ENCODE measurements at places on chromosomes 5 and 9.
A peak's percentile ranks its signal among the peaks of the same experiment; 100 is the strongest.

DNA sequence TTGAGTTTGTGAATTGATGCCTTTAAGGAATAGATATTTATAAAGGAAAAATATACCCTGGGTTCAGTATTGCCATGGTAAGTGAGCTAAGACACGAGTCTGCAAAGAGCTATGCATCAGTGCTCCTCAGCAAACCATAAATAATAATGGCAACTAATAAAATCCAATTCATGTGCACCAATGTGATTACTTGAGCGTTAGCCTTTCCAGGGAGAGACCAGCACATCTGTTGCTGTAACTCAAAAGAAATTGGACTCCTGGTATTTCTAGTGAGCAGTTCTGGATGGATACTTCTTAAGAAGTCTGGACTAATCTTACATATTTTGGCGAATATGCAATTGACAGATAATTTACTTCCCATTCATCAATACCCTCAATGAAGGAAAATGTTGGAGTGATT lies 373.3 kb downstream of the ARHGEF28 start:
- no peak for DNase-seq

DNA sequence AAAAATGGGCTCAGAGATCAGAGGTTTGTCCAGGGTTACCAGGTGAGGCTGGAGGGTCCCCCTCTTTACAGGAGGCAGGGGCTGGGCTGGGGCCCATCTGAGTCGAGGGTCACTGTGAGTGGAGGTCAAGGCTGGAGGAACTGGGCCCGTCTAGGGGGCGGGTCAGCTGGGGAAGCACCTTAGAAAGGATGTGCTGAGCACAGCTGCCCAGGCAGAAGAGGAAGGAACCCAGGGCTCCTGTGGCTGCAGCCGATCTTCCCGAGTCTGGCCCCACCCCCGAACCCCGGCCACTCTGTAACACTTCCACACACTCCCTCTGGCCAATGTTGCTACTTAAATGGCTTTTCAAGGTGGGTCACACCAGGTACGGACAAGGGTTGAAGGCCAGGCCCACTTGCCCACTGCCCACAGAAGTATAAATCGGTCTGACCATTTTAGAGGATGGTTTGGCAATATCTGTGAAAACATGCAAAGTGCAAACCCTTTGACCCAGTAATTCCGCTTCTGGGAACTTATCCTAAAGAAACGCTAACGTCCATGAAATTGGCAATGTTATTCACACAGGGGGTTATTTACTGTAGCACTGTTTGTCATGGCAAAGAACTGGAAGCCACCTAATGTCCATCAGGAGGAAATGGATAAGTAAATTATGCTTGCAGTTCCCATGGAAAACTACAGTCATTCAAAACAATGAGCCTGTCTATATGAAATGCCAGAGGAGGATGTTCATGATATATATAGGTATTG lies 30.5 kb upstream of the EEIG1 start:
- DNase-seq, result no peak

DNA sequence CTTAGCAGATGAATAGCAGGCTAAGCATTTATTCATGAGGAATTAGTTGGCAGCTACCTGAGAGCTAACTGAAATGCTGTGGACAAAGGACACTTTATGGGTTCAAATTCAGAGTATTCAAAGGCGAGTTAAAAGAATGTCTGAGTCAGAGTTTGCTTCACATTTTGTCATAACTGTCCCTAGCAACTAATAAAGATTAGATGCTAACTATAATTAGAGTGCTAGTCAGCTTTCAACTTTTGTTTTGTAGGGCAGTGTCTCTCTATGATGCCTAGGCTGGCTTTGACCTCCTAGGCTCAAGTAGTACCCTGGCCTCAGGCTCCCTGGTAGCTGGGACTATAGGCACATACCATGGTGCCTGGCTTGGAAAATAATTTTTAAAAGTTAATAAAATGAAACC lies 4.6 kb downstream of the SMC5 start:
- DNase-seq, result no peak

- no peak for DNase-seq
Observed at GRCh38 chr5:142506756-142507155, 179.1 kb downstream of the FGF1 start.

DNA sequence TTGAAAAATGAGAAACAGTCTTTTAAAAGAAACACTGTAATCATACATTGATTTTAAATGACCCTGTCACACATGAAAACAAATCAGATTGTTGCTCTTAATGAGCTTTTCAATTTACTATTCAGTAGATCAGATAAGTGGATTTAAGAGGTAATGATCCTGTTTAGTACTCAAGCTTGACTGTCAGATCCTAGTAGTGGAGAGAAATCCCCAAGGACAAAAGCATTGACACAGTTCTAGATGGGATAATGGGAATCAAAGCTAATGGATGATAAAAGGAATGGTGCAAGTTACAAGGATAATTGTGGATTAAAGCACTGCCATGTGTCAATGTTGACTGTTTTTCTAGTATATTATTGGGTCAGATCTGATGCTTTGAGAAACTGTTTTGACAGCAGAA lies 142.3 kb upstream of the TLX3 start:
- no peak for DNase-seq

GRCh38 chr9:128150594-128151308 lies 1.5 kb downstream of the LCN2 start:
- no peak for DNase-seq

- no peak for DNase-seq
Observed at GRCh38 chr5:81925009-81925408, 46.8 kb upstream of the ATG10 start.

- no peak for DNase-seq
Observed at GRCh38 chr5:78541086-78541654, 107.4 kb downstream of the LHFPL2 start.

- DNase-seq, result no peak
Observed at GRCh38 chr9:94999832-95000231, 273.3 kb downstream of the AOPEP start.

- no peak for DNase-seq
Observed at GRCh38 chr5:133236976-133237375, 185.2 kb downstream of the HSPA4 start.

DNA sequence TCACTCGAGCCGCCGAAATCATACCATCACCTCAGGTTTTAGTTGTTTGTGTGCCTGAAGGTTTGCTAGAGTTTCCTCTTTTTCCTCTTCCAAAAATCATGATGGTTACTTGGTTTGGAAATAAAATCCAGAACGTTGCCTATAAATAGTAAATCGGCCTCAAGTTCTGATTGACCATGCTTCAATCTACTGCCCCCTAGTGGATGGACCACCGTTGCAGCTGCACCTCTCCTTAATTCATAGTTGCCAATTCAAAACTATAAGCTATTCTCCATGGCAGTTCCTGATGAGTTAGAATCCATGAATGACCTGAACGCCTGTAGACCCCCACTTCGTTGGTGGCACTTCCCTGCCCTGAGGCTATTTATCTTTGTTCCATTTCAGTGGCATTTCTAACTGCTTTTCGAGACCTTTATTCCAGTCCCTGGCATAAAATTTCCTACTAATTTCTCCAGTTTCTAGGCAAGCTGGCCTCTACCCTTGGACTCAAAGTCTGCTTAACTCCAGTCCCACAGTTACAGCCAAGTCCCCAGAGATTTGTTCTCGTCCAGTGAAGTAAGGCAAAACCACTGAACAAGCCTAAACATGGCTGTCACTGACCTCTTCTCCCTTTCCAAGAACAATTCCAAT lies 422.6 kb downstream of the EFNA5 start:
- no peak for DNase-seq

DNA sequence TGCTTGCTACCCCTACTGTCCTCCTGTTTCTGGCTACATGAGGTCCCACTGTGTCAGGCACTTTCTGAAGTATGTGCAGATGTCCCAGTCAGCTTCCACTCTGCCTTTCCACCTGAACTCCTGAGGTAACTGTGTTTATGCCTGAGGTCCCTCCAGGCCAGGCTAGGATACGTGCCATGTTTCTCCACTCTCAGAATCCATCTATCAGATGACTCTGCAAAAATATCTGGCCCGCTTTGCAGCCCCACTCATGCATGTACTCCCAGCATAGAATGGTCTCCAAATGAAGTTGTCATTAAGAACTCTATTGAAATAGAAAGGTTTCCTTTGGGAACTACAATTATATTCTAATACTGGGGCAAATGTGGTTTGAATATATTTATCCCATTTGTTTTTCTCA lies 231.9 kb upstream of the RASEF start:
- no peak for DNase-seq

- no peak for DNase-seq
Observed at GRCh38 chr9:15227491-15227890, 79.5 kb downstream of the TTC39B start.

GRCh38 chr5:180105827-180106312 lies 34.3 kb upstream of the RNF130 start:
- no peak for DNase-seq

DNA sequence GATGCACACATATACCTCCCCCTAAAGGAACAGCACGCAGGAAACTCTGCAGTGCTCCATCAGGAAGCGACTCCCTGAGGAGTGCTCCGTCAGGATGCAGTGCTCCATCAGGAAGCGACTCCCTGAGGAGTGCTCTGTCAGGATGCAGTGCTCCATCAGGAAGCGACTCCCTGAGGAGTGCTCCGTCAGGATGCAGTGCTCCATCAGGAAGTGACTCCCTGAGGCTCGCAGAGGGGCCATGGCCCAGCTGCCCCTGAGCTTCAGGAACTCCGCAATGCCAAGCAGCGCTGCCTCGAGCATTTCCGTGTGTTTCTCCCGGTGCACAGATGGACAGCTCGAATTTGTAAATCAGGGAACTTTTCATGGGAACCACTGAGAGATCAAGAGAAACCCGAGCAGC lies 88.1 kb downstream of the PAX5 start:
- DNase-seq, result no peak

DNA sequence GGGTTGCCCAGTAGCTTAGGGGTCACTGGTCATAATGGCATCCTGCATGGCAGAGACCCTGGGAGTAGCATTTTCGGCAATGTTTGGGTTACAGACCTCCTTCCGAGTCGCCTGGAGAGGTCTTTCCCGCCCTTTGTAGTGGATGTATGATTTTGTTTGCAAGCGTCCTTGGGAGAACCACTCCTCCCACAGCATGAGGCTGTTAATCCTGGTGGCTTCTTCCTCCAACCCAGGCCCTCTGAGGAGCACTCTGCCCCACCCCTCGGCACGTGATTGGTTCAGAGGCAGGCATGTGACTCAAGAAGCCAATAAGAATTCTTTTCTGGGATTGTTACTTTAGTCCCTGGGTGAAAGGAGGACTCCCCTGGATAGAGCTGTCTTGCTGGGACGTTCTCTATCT lies 30.2 kb upstream of the GRHPR start:
- no peak for DNase-seq

GRCh38 chr5:9071524-9071923 lies 474.4 kb downstream of the SEMA5A start:
- no peak for DNase-seq

GRCh38 chr9:93028448-93029006 lies 30.0 kb upstream of the SUSD3 start:
- no peak for DNase-seq

DNA sequence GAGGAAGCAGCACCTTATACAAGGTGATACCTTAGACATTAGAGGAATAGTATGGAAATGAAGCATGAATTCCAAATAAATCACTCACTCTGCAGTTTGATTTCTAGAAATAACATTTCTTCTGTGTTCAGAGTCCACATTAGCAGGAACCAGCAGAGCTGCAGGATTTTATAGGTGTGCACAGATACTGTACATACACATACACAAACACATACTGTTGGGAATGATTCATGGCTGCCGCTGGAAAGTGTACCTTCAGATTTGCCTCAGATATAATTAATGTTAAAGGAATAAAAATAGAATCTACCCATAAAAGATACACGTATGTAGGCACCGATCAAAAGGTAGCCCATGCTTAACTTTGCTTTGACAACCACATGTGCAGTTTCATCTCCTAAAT lies 578.1 kb downstream of the CSNK1G3 start:
- DNase-seq, result no peak

DNA sequence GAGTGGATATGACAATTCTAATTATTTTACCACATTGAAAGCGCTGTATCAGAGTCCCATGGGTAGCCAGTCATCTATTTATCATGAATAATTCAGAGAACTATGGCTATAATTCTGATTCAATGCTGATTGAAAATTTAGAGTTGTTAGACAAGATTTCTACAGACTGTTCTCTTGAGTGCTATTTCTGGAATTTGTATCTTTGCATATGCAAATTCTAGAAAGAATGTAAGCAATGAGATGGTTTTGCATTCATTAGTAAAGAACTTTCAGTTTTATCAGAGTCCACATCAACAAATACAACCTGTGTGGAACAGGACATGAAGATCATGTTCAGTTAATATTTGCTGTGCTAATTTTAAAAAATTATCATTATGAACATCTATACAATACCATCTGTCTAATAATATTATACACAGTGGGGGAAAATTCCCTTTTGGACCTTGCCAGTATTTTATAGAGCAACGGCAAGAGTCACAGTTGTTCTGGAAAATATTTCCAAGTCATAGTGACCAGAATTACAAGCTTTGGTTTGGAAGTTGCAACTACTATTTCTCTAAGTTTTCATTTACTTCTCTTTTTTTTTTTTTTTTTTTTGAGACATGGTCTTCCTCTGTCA lies 372.7 kb upstream of the PTGER4 start:
- DNase-seq, result no peak

DNA sequence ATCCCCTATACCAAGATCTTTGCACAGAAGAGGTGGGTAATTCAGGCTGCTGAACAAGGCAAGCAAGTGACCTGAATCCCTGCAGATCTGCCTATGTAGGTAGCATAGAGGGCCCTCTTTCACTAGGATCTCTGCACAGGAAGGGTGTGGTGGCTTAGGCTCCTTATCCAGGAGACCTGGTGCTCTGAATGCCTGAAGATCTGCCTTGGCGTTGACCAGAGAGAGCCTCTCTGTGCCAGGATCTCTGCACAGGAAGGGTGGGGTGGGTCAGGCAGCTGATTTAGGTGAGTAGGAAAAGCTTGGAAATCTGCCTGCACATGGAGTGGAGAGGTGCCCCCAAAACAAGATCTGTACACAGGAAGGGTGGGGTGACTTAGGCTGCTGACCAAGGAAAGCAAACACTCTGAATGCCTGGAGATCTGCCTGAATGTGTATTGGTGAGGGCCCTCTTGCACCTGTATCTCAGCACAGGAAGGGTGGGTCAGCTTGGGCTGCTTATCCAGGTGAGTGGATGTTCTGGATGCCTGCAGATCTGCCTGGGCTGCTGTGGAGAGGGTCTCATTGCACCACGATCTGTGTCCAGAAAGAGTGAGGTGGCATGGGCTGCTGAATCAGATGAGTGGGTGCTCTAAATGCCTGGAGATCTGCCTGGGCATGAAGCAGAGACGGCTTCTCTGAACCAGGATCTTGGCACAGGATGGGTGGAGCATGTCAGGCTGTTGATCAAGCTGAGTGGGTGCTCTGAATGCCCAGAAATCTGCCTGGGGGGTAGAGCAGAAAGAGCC lies 365.9 kb downstream of the DMAC1 start:
- DNase-seq, result no peak

DNA sequence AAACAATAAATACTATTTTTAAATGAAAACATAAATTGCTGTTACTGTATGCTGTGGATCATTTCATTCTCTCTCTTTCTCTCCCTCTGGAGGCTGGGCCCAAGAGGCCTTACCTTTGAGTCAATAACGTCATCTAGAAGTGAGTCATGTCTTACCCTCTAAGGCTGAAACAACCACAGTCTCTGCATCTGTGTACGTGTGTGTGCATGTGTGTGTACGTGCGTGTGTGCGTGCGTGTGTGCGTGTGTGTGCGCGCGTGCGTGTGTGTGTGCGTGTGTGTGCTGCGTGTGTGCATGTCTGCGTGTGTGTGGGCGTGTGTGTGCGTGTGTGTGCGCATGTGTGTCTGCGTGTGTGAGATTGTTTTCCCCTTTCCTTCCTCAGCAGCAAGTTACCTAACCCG lies 13.6 kb upstream of the IL17B start:
- no peak for DNase-seq

- DNase-seq, result peak; percentile 66
Observed at GRCh38 chr5:115377468-115378217, 81.2 kb upstream of the CCDC112 start.

GRCh38 chr9:137658781-137659180 lies 40.0 kb downstream of the EHMT1 start:
- DNase-seq, result no peak
